ENCODE measurements at places on chromosomes 1 and 21.

- no peak for DNase-seq
Observed at GRCh38 chr1:211518330-211519289, 26.6 kb upstream of the RD3 start.

DNA sequence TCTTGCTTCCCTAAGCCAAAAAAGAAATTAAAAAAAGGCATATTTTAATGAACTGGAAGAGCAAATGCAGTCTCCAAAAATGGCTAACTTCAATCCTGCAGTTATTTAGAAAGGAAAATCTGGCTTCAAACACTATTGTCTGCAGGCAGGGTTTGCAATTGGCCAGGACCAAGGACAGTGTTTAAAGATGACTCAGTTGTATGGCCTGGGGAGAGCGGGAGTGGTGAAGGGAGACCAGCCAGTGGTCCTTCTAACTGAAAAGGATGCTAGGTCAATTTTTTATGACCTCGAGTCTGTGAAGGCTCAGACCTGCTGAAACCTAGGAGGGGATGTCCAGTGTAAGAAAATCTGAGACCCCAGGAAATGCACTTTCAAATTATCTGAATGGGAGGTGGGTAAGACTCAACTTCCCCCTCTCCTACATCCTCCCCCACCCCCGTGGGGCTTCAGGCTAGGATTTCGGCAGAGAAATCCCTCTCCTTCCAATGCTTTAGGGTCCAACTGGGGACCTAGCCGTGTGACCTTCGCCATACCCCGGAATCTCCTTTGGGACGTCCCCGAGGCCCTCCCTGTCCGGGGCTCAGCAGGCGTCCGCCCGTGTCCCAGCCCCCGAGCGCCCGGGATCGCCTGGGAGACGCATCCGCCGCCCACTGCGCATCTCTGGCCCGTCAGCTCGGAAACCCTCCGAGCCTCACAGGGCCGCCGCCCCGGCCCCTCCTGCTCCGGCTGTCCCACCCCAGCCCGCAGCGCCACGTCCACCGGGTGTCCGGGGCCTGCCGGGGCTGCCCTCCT lies 602 bp upstream of the RIMKLA start:
- DNase-seq, result no peak

DNA sequence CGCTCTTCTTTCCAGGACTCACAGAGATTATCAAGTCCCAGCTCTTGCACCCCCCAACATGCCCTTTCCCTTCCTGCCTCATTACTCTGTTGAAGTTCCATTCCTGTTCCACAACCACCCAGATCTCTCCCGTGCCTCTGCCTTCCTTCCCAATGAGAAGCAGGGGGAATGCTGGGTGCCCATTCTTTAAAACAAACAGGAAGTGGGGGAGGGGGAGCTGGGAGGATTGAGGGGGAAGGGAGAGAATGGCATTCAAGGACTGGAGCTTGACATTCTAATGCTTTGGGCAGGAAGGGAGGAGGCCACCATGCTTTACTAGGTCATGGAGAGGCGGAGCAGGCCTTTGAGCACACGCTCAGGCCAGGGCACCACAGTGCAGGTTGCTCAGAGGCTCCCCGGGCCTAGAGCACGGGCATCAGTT lies 150.3 kb upstream of the IRF2BP2 start:
- no peak for DNase-seq

DNA sequence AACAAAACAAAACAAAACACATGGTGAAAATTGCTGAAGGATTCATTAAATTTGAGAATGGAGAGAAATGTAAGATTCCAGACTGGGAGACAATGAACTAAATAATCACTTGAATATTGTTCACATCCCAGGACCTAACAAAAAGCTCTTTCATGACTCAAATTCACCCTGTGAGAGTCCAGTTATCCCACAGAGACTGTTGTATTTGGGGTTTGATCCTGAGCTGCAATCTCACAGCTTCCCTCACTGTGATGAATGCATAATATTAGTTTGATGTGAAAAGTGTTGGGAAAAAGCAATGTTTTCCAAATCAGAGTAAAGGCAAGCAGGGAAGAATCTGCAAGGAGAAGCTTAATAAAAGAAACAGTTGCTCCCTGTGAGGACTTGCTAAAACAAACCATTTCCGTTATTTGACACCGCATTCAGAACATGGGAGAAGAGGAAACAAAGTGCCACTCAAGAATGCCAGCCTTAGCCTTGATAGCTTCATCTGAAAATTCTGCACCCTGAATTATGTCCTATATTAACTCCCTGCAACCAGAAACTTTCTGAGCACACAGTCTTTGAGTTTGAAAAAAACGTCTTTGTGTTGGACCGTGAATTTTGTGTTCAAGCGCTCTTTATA lies 208.8 kb downstream of the DAB1 start:
- no peak for DNase-seq

DNA sequence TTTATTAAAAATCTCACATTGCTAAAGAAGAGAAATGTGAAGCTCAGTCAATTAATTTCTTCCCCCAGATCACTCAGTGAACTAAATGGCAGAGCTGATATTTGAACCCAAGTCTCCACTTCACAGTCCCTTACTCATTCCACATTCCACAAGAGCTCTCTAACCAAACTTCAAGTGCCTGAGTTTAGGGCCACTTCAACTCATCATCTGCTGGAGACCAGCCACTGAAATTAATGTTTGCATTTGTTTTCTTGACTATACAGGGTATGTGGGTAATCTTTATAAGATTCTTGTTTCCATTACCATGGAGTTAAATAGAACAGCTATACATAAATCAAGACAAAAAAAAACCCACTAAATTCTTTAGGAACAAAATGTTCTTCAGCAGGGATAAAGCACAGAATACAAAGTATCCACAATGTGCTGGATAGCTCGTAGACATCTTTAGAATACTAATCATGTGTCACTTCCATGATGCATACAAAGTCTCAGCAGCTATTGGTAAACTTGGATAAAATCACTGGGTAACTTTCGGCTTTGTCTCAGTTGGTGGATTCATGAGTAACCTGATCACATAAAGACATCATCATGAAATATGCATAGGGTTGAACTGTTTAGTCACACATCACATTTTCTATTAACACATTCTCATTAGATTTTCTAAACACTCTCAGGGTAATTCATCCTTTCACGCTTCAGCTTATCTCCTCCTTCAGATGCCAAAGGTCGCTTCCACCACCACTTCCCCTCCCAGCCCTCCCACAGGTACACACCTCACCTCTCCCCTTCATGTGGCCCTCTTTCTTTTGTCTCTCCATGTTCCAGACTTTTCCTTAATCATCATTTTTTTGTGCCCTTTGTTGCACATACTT lies 89.8 kb downstream of the LRRC53 start:
- DNase-seq, result no peak

- no peak for DNase-seq
Observed at GRCh38 chr1:167770127-167770526, 48.3 kb downstream of the MPZL1 start.

DNA sequence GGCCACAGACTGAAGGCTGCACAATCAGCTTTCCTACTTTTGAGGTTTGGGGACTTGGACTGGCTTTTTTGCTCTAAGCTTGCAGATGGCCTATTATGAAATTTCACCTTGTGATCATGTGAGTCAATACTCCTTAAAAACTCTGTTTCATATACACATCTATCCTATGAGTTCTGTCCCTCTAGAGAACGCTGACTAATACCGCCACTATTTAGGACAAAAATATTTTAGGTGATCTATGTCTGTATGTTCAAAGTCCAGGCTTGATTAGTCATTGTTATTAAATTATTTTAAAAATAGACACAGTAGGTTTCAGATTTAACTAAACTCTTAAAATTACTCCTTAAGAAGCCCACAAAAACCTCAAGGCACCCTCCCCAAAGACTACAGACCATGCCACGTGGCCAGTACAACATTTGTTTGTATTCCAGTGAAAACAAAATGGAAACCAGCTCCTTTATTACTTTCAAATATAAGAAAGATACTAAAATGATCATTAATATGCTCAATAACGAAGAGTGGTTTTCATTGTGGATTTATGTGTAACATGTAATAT lies 63.1 kb downstream of the TMPRSS15 start:
- DNase-seq, result no peak

DNA sequence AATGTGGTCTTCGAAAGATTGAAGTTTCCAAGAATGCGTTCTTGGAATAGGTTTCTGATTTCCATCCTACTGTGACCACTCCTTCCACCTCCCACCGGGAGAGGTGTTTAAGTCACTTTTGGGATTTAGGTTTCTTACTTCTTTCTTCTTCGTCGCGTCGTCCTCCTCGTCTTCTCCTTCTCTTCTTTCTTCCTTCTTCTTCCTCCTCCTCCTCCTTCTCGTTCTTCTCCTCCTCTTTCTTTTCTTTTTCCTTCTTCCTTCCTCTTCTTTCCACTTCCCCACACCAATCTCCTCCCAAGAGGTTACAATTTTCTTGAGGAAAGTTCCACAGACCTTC lies 2.1 kb downstream of the CACHD1 start:
- no peak for DNase-seq

GRCh38 chr1:192516776-192517297 lies 58.7 kb upstream of the RGS1 start:
- no peak for DNase-seq

DNA sequence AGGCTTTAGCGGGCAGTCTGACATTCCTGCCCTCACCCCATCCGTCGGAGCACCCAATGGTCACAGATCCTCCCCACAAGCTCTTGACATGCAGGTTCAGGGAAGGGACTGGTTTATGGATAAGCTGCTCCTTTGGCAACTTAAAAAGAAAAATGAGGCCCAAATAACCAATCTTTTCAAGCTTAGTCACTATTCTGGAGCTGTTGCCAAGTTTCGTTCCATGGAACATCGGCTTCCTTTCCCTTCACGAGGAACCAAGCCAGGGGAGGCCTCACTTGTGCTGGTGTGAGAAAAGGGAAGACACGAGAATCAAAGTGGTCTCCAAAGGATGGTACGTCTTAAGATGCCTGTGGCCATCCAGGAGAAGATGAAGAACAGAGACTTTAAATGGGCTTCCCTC lies 46.1 kb upstream of the LPAR3 start:
- no peak for DNase-seq

- DNase-seq, result no peak
Observed at GRCh38 chr1:195376190-195376589, 1232.0 kb downstream of the KCNT2 start.

- DNase-seq, result no peak
Observed at GRCh38 chr1:228356897-228357680, 49.5 kb downstream of the TRIM11 start.
